ENCODE measurements at places on chromosomes 5 and 9.
A peak's percentile ranks its signal among the peaks of the same experiment; 100 is the strongest.

GRCh38 chr9:121252104-121252851, 15.7 kb upstream of the GSN start:
- no peak for DNase-seq

DNA sequence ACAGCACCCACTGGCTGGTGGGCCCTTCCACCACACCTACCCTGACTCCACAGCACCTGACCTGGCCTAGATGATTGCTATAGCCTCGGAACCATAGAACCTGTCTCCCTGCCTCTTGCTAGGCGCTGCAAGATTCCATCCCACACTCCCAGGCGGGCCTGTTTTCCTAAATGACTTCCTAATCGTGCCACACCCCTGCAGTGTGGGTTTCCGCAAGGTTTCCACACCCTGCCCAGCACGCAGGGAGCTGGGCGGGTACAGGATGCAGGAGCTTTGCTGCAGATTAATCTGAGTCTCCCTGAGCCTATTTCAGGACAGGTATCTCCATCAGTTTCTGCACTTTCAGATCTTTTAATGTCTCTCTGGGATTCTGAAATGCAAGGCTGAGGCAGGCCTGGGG, 62.9 kb downstream of the SHB start:
- DNase-seq: no peak

DNA sequence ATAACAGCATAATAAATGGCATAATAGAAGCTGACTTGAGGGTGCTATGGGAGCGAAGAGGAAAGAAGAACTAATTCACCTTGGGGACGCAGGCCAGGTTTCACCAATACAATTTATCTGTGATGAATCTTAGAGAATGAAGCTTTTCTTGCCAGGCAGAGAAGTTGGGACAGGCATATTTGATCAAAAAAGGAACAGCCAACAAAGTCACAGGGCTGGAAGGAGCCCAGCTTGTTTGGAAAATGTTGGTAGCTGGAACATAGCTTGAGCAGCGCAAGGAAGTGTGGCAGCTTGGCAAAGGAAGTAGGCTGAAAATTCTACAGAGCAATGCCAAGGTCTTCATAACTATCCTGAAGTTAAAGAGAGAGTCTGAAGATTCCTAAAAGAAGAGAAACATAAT, 181.5 kb upstream of the OR13F1 start:
- no peak for DNase-seq

- DNase-seq: no peak
Observed at GRCh38 chr9:19074836-19075235, 25.6 kb downstream of the RRAGA start.

DNA sequence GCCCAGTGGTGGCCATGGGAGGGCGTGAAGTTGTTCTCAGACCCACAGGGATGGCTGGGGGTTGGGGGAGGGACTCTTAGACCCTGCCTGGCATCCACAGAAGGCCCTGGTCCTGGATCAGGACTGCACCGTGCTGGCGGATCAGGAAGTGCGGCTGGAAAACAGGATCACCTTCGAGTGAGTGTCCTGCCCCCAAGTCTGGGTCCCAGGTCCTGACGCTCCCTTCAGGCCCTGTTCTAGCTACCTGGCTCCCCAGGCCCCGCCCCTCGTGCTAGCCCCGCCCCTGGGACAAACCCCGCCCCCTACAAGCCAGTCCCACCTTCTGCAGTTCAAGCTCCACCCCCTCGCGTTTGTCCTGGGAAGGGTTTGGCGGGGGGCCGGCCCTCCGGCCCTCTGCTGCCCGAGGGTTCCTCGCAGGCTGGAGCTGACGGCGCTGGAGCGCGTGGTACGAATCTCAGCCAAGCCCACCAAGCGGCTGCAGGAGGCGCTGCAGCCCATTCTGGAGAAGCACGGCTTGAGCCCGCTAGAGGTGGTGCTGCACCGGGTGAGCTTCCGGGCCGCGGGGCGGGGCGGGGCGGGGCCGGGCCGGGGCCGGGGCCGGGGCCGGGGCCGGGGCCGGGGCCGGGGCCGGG, 12.9 kb downstream of the RGS14 start:
- DNase-seq: peak; percentile 67

- no peak for DNase-seq
Observed at GRCh38 chr9:130938184-130938651, 829 bp downstream of the FIBCD1 start.

GRCh38 chr9:116329470-116329869, 175.9 kb downstream of the PAPPA start:
- DNase-seq: no peak
